ENCODE measurements at places on chromosomes 6 and 20.

DNA sequence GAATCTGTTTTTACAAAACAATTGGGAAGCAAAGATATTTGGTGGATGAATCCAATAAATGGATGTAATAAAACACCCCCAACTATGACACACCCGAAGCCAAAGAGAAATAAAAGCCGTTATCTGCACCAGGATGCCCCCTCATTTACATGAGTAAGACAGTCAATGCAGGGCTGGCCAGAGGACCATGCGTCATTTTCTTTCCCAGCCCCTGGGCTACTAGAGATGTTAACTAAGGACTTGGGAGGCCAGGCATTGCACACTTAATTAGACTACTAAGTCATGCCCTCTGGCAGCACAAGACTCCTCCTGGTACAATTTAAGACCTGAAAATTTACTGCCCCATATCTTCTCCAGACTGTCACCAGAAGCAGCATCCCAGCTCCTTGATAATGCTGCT is 3.2 kb downstream of the LEMD2 start:
- peaks cover 53% of the 10 kb centered on the region for H3K4me1 ChIP-seq
- peak overlapping the region; percentile 57 for H3K27ac ChIP-seq
- no peak for DNase-seq

DNA sequence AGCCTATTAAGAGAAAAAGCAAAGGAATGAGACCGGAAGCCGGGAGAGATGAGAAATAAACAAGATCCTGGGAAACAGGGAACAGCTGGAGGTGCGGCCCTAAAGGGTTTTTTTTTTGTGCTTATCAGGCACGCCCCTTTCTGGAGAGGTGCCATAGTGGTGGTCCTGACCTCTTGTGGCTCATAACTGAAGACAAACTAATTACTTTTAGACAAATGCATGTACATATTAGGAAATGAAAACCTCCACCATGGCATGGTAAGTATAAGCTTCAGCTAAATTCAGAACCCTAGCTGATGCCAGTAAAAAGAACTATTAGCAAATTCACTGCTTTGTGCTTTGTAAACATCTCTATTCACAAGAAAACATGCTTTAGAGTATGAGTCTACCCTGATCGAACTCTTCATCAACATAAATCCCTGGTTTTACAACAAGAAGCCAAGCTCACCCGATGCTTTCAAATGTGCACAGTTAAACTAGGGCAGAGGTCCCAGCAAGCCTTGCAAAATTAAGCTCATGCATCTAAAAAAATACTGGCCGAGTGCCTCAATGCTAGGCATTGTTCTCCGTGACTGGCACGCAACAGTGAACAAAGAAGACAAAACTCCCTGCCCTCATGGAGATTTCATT is 96.4 kb upstream of the MRPS10 start:
- H3K4me3 ChIP-seq: no peak overlapping the region
- no peaks in the 10 kb centered on the region for H3K27me3 ChIP-seq
- H3K4me1 ChIP-seq: peaks cover 62% of the 10 kb centered on the region

GRCh38 chr20:24993337-24994185 is 1.0 kb upstream of the APMAP start:
- DNase-seq: no peak
- H3K4me3 ChIP-seq: peak overlapping the region; percentile 99
- peaks cover 46% of the 10 kb centered on the region for H3K4me1 ChIP-seq
- H3K27me3 ChIP-seq: no peaks in the 10 kb centered on the region

- H3K4me3 ChIP-seq: peak overlapping the region; percentile 99
- peaks cover 52% of the 10 kb centered on the region for H3K36me3 ChIP-seq
- no peaks in the 10 kb centered on the region for H3K27me3 ChIP-seq
Observed at GRCh38 chr6:33425668-33426577, 6.1 kb downstream of the SYNGAP1 start.

- H3K4me1 ChIP-seq: no peaks in the 10 kb centered on the region
- no peak for DNase-seq
- no peak overlapping the region for H3K27ac ChIP-seq
- peaks cover 28% of the 10 kb centered on the region for H3K27me3 ChIP-seq
- H3K36me3 ChIP-seq: no peaks in the 10 kb centered on the region
- H3K4me3 ChIP-seq: no peak overlapping the region
Observed at GRCh38 chr6:17971128-17972073, 16.0 kb downstream of the KIF13A start.

- no peak for DNase-seq
- H3K4me3 ChIP-seq: no peak overlapping the region
- no peak overlapping the region for H3K27ac ChIP-seq
Observed at GRCh38 chr6:63349401-63349800, 29.6 kb upstream of the LGSN start.

- DNase-seq: no peak
- H3K27me3 ChIP-seq: peaks cover 80% of the 10 kb centered on the region
- no peak overlapping the region for H3K27ac ChIP-seq
- H3K4me1 ChIP-seq: no peaks in the 10 kb centered on the region
- H3K36me3 ChIP-seq: no peaks in the 10 kb centered on the region
Observed at GRCh38 chr6:2646346-2646745, 104.4 kb downstream of the MYLK4 start.

GRCh38 chr6:53009056-53009455 is 14.0 kb upstream of the GSTA4 start:
- DNase-seq: no peak
- H3K27ac ChIP-seq: no peak overlapping the region
- no peak overlapping the region for H3K4me3 ChIP-seq
- peaks cover 58% of the 10 kb centered on the region for H3K36me3 ChIP-seq
- H3K4me1 ChIP-seq: no peaks in the 10 kb centered on the region
- no peaks in the 10 kb centered on the region for H3K27me3 ChIP-seq

DNA sequence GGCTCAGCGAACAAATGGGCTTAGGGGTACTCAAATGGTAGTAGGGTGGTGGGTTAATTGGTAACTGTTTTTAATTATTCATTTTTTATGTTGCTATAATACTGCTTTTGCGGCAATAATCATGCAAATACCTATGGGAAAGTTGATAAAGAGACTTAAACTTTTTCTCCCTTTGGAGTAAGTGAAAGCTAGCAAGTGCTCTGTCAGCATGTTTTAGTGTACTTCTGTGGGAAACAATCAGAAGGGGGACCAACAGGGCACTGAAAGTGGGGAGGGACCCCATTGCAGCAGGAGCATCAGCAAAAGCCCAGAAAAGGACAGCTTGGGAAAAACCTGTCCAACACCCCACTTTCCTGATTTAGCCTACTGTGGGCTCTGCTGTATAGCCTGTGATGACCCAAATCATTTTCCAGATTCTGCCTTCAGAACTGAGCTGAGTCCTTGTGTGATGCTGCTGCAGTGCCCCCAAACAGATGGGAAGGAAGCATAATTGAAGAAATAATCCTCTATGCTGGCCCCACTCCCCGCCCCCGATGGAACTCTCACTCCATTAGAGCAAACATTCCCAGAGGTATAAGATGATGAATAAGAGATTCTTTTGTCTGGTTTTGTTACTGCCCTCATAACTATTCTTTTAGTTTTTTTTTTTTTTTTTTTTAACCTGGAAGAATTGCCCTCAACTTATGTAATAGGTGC is 322.8 kb downstream of the CD83 start:
- no peaks in the 10 kb centered on the region for H3K27me3 ChIP-seq
- no peaks in the 10 kb centered on the region for H3K36me3 ChIP-seq
- H3K27ac ChIP-seq: no peak overlapping the region
- H3K4me3 ChIP-seq: no peak overlapping the region
